ENCODE measurements at places on chromosomes 2 and 18.

DNA sequence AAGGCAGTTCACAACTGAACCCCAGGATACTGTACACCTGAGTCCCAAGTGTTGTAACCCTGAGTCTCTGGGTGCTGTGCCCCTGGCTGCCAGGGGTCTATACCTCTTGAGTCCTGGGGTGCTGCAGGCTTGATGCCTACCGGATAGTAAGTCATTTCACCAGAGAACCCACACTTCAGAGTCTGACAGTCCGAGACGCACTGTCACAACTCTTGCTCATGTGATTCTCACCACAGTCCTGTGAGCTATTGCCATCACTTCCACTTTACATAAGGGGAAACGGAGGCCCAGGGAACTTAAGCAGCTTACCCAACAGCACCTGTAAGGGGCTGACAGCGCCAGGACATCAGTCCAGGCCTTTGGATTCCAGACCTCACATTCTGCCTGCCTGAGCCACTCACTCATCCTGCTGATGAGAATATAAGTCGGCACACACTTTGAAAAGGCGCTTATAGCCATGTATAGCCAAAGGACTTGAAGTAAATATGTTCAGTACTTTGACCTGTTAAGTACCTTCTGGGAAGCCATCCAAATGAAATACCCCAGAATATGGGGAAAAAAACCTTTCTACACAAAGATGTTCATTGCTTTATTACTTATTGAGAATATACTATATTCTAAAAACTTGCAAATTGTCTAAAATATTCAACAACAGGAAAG is 180.7 kb upstream of the ID2 start:
- DNase-seq, result no peak

DNA sequence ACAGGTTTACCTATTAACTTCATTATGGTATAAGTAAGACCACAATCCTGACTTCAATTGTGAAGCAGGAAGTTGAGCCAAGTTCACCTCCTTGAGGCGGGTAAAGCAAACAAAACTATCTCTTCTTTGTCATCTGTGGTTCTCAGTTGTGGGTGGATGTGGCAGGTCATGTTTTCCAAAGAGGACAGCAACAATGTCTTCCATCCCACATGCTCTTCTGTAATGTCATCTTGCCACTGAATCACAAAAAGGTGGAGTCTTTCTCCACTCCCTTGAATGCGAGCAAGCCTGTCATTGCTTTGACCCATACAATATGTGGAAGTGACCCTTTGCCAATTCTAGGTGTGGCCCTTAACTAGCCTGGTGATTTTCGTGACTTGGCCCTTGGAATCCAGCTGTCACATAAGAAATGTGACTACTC is 98.7 kb downstream of the GRB14 start:
- DNase-seq, result peak; percentile 7

DNA sequence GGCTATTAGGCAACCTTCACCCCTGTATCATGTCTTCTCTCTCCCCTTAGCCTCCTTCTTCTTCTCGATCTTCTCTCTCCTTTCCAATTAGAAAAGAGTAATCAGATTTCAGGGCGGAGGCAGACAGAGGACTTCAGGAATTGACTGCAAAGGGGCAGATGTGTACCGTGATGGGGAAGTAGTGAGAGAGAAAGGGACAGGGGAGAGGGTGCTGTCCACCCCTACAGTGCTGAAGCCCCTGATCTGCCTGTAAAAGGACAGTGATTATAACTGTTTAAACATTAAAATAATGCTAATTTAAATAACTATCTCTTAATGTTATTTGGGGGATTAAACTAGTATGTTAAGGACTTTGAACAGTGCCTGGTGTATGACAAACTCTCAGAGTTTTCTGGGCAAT is 178.5 kb downstream of the ACTR3 start:
- DNase-seq, result peak; percentile 16

- no peak for DNase-seq
Observed at GRCh38 chr2:196286821-196287220, 115.4 kb upstream of the STK17B start.

DNA sequence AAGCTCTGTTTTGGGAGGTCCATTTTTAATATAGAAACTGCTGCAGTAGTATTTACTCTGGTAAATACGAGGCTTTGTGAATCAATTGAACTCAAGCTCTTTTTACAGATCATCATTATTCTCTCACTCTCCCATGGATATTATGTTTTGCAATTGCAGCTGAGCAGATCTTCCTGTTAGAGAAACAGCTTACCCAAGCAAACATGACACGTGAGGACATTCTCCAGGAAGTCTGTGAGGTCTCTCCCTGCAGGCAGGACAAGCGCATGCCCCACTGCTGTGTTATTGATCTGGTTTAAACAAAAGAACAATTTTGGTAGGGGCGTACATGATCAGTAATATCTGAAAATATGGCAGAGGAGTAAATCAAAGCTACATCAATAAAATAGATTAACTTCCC is 72.1 kb downstream of the COL6A3 start:
- no peak for DNase-seq

DNA sequence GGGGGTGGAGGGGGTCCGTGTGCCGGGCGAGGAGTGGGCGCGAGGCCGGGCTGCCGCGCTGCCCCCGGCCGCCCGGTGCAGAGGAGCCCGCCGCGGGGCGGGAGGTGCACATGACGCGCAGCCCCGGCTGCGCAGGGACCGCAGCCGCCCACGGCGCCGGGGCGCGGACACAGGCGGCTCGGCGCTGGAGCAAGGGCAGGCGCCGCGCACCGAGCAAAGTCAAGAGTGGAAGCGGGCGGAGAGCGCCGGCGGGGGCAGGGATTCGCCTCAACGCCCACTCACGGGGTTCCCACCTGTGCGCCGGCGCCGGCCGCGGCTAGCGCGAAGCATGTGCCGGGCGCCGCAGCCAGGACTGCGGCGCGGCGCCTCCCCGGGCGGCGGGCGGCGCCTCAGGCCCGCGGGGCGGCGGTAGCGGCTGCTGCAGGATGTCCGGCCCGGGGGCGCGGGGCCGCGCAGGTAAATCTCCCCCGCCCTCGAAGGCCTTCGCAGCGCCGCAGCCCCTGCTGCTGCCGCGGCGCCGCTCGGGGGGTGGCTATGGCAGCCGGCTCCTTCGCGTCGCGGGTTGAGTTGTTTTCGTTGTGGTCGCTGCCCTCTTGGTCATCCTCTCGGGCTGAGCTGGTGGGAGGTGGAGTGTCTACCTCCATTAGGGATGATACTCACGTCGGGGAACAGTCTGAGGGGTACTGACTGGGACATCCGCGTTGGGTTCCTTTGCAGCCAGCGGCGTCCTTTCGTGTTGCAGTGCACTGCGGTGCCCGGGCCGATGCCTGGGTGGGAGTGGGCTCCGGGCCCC is 216.3 kb upstream of the DTNA start:
- DNase-seq, result peak; percentile 44

DNA sequence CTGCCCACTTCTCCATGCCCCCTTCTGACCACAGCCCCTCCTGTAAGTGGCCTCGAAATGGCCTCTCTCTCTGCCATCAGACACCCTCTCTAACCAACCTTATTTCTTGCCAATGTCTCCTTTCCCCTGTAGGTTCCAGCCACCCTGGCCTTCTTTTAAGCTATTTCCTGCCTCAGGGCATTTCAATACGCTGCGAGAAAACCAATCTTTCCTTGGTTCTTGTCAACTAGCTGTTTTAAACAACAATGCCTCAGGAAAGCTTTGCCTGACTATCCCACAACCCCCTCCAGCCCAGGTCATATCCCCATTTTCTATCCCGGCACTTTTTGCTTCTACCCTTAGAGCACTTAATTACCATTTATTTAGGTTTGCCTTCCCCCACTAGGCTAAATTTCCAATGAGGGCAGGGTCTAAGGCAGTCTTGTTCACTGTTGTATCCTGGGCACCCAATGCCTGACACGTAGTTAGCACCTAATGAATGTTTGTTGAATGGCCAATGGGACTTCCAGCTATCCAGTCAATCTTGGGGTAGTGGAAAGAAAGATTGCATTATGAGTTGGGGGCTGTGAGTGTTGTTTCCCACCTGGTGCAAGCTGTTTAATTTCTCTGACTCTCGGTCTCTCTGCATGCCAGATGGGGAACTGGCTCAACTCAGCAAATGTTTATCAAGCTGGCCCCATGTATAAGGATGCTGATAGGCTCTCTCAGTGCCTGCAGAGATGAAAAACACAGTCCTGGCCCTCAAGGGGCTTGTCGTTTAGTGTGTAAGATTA is 291.2 kb downstream of the SRBD1 start:
- no peak for DNase-seq

DNA sequence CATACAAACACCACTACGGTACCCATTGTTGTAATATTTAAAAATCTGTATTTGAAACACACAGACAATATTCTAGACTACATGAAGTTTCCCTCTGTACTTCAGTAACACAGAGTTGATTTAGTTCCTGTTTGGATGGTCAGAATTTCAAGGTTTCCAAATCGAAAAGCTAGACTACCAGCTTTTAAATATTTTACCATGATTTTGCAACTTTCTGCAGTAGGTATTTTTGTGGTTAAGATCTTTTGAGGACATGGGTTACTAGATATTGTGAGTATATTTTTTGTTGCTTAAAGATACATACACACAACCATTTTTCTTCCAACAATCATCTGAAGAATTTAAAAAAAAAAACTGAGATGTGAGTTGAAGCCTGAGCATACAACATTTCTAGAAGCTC is 10.9 kb downstream of the SERPINB5 start:
- DNase-seq, result no peak

DNA sequence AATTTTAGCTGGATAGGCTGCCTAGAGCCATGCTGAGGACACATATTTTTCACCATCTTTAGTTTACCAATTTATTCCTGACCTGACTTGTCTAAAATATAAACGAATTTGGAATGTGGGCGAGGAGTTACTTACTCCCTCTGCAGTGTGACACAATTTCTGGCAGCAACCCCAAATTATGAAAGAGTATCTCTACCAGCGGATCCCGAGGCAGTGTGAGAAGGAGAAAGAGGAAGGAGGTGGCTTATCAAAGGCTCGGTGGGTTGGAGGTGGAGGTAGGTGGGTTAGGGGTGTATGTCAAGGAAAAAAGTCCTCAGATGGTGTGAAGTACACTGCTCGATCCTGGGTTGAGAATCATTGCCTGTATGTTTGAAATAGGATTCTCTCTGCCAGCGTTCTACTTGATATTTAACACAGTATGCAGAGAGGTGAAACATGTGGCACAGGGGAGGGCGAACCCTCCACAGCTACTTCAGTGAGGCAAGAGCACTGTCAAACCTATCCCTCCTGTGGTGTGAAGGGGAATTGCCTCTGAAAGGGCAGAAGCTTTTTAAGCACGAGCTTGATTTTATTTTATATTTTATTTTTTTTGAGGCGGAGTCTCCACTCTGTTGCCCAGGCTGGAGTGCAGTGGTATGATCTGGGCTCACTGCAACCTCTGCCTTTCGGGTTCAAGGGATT is 76.0 kb downstream of the RFTN2 start:
- peak; percentile 40 for DNase-seq

DNA sequence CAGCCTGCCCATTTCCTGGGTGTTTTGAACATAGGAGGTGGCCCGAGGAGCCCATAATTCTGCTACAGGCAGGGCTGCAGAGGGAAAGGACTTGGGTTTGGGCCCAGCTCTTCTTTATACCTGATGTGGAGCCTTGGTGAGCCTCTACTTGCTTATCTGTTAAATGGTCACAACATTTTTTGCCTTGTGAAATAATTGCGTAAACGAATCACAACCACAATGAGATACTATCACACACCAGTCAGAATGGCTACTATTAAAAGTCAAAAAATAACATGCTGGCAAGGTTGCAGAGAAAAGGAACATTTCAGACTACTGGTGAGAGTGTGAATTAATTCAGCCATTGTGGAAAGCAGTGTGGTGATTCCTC is 4.1 kb upstream of the FABP1 start:
- DNase-seq, result no peak

DNA sequence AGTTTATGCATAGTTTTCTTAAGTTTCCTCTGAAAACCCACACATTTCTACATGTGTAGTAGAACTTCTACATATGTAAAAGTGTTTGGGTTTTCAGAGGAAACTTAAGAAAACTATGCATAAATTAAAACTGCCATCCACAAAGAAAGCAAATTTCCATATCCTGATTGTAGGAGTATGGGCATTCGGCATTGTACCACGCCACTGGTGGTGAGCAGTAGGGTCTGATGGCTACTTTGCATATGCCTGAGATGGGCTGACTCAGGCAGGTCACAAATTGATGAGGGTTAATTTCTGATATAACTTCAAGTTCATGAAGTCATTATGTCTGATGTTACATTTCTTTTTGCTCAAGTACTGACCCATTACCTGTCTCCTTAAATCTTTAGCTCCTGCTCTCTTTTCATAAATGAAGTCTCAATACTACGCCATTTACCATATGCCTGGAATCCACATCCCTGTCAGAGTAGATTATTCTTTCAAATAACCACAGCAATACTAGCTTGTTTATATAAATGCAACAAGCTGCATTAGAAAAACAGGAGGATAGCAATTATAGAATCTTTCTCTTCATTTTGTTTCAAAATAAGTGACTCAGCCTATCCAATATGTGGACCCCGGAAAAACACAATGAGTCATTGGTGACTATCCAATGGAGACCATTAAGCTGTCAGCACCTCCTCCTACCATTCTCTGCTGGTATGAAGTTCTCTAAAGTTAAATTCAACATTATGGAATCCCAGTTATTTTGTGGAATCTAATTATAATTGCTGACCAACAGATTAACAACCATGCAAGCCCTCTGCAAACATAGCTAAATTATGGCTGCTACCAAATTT is 355.2 kb upstream of the UBE2E3 start:
- no peak for DNase-seq

- no peak for DNase-seq
Observed at GRCh38 chr2:161416708-161417437, 776 bp downstream of the TBR1 start.

DNA sequence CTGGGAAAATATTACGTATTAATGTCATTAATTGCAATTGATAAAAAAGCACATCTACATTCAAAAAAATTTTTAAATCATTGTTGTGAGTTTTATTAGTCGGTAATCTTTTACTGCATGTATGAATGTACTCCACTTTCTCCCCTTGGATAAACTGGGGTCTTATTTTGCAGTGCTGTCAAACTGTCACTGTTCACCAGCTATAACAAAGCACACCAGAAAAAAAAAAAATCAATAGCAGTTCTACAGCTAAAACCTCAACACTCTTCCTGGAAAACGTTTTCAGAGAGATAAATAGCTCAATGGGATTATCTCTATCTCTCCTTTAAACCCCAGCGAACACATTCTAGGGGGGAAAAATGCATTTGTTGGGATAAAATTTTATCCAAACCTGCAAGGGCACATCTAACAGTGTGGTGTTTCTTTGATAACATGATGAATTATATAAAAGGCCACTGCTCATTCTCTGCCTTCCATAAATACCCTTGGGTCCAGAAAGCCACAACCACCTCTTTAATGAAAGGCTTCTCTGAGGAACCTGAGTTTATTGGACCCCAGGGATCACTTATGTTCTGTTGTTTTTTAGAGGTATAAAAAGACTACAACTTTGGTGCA is 219.9 kb downstream of the CDH20 start:
- DNase-seq, result no peak

- DNase-seq, result peak; percentile 65
Observed at GRCh38 chr2:158795195-158795924, at the start of gene DAPL1. Gene DAPL1, plus strand, starts transcription at chr2:158795317. Its CDS starts 56 bp downstream, at chr2:158795373.

- no peak for DNase-seq
Observed at GRCh38 chr18:78673516-78674321, 305.9 kb upstream of the SALL3 start.

- no peak for DNase-seq
Observed at GRCh38 chr18:62525608-62526007, 2.8 kb downstream of the ZCCHC2 start.

GRCh38 chr18:57561728-57562423 is 24.6 kb downstream of the FECH start:
- DNase-seq, result peak; percentile 44

Measured in Calu3 (cell line).